ENCODE measurements at places on chromosomes 13 and 19. TPM values are rescaled to one million over a fixed set of nuclear protein-coding genes. Genes with fewer than 3 reads are reported as not detected.

APOE gene
- total RNA-seq, result 333 TPM

GRCh38 chr13:32426191-32426989, 1.5 kb downstream of the N4BP2L1 start:
- peaks cover 27% of the 10 kb centered on the region for H3K4me1 ChIP-seq
- peak overlapping the region; percentile 85 for H3K4me3 ChIP-seq
- no peaks in the 10 kb centered on the region for H3K36me3 ChIP-seq
- peak overlapping the region; percentile 89 for H3K27ac ChIP-seq
- DNase-seq, result no peak
- H3K27me3 ChIP-seq, result no peaks in the 10 kb centered on the region

GRCh38 chr13:109400624-109401257, 385.6 kb downstream of the IRS2 start:
- H3K36me3 ChIP-seq, result no peaks in the 10 kb centered on the region
- DNase-seq, result no peak
- no peak overlapping the region for H3K4me3 ChIP-seq
- H3K27ac ChIP-seq, result no peak overlapping the region

DNA sequence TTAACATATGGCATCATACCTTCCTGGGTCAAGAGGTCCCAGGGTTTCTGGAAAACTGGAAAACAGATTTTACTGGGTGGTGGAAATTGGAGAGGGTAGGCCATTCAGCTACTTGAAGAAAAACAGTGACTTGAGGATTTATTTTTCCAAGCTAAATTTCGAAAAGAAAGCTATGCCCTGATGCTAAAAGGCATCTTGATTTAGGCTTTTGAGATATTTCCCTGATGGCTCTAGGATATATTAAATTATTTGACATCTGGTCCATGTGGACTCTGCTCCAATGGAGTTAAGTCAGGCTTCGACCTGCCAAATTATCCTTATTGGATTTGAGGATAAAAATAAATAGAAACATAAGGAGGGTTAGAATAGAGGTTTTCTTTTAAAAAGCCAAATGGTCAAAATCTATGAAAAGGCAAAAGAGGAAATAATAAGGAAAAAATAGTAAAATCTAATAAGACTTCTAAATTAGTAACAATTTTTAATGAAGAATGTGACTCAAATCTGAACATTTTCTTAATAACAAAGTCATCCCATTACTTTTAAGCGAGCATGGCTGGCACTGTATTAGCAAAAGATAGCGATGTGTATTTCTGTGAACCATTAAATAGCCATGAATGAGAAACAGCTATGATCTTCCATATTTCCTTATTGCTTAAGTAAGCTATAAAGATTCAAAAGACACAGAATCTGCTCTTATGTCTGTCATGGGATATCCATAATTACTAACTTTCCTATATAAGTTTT, 190.0 kb upstream of the MIR17HG start:
- H3K4me1 ChIP-seq, result no peaks in the 10 kb centered on the region
- H3K36me3 ChIP-seq, result no peaks in the 10 kb centered on the region
- H3K27ac ChIP-seq, result no peak overlapping the region
- H3K4me3 ChIP-seq, result no peak overlapping the region

DNA sequence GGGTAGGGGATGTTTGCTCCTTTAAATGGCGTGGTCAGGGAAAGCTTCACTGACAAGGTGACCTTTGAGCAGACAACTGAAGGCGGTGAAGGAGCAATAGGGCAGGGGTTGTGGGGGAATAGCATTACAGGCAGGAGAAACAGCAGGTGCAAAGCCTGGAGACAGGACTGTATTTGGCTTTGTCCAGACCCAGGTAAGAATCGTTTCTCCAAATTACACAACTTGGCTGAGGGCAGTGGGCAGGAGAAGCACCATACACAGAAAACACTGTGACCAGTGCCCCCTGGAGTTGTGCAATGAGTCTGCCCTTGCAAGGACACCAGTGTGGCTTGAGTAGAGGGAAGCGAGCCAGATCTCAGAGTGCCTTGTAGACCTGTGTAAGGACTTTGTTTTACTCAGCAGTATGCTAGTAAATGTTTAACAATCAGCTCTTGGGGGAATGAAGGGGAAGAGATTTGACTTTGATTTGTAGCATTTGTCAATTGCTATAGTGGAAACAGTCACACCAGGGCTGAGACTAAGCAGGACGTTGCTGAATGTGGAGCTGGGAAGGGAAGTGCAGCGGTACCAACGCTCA, 360.0 kb downstream of the DCT start:
- no peak overlapping the region for H3K4me3 ChIP-seq
- H3K27ac ChIP-seq, result no peak overlapping the region
- H3K36me3 ChIP-seq, result no peaks in the 10 kb centered on the region
- no peaks in the 10 kb centered on the region for H3K4me1 ChIP-seq
- H3K27me3 ChIP-seq, result no peaks in the 10 kb centered on the region

Measured in thoracic aorta (tissue), 2 donors.